ENCODE measurements at places on chromosomes 1 and 21.

DNA sequence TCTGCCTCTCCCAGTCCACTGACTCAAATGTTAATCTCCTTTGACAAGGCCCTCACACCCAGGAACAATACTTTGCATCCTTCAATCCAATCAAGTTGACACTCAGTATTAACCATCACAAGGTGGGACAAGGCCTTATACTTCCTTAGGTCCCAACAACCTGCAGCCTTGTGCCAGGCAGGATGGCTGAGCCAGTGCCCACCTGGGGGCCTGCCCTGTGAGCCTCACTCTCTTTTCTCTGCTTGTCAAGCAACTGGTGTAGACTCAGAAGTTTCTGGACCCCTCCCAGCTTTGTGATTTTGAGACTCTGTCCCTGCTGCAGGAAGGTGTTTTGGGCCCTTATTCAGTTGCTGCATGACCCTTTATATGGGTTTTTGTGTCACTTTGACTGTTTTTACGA is 310.0 kb upstream of the C1orf174 start:
- DNase-seq: no peak

DNA sequence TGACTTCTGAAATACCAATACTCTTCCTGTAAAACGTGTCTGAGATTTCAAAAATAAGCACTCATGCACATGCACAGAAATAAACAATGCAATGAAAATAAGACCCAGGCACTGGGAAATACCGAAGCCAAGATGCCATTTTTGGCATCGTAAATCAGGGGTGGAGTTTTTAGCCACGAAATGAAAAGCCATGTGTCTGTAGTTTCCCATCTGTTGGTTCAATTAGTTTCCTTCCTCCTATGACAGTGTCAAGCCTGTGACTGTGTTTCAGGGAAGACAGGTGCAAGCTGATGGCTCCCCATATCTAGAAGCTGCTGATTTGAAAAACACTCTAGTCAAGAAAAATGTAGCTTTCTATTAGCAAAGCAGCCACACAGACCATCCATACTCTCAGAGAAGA is 480.4 kb upstream of the CAMK1G start:
- no peak for DNase-seq

DNA sequence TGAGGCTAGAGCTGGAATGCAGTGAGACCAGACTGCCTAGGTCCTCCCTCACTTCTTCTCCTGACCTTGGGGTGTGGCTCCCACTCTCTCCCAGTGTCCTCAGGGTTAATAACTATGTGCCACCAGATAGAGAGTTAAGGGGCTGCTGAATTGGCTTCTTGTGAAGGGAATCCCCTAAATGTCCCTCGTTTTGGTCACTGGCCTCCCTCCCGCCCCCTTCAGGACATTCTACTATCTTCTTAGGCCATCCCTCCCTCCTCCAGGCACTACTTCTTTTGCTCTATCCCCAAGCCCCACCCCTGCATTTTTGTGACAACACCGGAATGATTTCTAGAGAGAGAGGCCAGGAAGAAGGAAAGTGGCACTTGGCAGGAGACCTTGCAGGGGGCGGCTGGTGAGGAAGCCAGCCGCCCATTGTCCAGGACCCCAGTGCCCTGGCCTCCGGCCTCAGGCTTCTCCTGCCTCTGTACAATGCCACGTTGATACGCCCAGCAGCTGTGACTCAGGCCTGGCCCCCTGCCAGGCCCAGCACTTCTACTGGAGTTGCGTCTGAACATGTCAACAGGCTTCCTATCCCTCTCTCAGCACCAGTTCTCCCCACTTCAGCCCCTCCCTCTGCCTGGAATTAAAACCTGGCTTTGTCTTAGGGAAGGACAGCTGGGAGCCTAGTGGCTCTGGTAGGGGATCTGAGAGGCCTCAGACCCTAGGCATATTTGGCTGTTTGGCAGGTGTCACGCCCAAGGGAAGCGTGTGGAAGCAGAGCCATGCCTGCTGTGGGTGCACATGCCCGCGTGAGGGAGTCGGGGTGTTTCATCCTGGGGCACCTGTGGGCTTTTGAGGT is 9.1 kb downstream of the LMNA start:
- DNase-seq: no peak

DNA sequence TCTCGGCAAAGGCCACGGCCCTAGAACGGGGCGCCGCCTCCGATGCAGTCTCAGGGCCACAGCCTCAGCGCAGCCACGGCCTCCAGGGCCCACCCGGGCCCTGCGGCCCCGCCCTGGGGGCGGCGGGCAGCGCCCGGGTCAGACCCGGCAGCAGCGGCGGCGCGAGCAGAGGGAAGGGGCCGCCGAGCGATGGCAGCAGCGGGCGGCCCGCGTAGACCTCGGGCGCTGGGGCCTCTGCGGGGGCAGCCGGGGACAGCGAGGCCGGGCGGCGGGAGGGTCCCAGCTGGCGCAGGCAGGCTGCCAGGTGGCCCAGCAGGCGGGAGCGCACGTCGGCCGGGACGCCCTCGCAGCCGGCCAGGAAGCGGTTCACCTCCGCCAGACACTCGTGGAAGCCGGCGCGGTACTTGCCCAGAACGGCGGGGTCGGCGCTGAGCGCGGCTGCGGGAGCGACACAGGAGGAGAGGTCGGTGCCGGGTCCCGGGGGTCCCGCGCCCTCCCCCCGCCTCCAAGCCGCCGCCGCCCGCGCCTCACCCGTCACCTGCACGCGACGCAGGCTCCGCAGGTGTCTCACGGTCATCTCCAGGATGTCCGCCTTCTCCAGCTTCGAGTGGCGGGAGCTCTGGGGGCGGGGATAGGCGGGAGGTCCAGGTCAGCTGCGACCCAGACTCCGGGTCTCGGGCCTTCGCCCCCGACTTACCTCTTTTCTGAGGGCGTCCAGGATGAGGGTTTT is 737 bp downstream of the HES4 start:
- DNase-seq: no peak

GRCh38 chr1:112956544-112957132 is 642 bp upstream of the SLC16A1 start:
- peak; percentile 18 for DNase-seq

DNA sequence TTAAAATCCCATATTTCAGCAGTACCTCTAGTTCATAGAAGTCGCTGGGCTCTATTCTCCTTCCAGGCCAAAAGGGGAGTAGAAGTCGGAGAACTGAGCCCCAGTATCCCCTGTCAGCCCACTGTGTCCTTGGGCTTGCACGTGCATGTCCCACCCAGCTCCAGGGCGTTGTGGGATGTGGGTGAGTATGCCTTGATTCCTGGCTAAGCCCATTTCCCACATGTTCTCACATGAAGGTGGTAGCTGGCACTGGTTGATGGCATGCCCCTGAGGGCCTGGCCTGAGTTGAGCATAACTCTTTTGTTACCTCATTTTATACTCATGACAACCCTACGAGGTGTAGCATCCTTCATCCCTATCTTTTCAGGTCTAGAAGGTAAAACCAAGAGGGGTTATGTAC is 8.0 kb downstream of the SLC6A17 start:
- DNase-seq: no peak

- no peak for DNase-seq
Observed at GRCh38 chr1:91835087-91835521, 50.8 kb downstream of the TGFBR3 start.

DNA sequence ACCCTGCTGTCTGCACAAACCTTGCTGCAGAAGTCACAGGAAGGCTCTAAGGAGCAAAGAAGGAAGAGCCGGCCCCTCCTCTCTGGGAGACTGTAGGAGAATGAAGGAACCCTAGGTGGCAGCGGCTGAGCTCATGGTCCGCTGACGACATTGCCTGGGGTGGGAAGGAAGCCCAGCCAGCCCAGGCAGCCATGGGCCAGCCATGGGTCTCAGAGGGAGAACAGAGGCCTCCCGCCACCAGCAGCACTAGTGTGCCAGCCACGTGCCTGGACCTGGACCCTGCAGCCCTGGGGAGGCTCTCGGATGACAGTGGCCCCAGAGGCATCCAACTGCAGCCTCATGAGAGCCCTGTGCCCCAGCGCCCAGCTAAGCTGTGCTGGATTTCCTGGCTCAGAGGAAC is 49.2 kb upstream of the POFUT2 start:
- no peak for DNase-seq

GRCh38 chr1:55877437-55878232 is 662.5 kb upstream of the USP24 start:
- no peak for DNase-seq

GRCh38 chr1:41768583-41768982 is 150.1 kb downstream of the HIVEP3 start:
- no peak for DNase-seq

DNA sequence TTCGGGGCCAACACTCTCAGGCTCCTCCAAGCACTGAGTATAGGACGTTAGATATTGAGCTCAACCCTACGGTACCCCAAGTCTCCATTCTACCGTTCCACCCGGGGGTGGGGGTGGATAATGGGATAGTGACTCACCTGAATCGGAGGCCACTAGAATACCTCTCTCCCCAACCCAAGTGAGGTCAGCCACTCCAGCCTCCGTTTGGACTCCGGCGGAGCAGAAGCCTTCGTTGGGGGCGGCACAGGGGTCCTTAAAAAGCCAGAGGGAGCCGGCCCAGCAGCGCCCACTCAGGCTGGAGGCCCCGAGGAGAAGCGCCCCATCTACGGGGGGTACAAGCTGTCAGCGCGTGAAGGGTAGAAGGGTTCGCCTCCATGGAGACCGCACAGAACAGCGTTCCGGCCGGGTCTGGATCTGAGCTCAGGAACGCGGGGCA is 556 bp downstream of the WDR77 start:
- no peak for DNase-seq

DNA sequence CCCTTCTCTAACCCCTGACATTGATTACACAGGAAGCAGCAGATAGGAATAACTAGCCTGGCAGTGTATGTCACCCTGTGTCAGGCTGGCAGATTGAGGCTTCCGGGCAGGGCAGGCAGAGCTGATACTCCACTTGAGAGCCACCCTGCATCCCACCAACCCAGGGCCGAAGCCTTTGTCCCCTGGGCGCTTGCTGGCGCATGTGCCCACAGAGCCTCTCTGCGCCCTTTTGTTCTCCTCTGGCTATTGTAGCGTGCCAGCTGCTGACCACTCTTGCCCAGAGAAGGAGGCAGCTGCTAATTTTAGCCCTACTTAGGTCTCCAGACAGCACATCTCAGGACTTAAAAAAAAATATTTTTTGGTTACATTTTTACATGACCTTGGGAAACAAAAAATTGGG is 304.9 kb downstream of the HHAT start:
- DNase-seq: no peak

DNA sequence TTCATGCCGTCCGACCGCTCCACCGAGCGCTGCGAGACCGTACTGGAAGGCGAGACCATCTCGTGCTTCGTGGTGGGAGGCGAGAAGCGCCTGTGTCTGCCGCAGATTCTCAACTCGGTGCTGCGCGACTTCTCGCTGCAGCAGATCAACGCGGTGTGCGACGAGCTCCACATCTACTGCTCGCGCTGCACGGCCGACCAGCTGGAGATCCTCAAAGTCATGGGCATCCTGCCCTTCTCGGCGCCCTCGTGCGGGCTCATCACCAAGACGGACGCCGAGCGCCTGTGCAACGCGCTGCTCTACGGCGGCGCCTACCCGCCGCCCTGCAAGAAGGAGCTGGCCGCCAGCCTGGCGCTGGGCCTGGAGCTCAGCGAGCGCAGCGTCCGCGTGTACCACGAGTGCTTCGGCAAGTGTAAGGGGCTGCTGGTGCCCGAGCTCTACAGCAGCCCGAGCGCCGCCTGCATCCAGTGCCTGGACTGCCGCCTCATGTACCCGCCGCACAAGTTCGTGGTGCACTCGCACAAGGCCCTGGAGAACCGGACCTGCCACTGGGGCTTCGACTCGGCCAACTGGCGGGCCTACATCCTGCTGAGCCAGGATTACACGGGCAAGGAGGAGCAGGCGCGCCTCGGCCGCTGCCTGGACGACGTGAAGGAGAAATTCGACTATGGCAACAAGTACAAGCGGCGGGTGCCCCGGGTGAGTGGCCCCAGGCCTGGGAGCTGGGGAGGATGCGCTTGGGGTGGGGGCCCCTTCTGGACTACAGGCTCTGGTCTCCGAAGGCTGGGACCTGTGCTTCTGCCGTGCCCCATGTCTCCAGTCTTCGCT is 1.1 kb downstream of the SKI start:
- no peak for DNase-seq

DNA sequence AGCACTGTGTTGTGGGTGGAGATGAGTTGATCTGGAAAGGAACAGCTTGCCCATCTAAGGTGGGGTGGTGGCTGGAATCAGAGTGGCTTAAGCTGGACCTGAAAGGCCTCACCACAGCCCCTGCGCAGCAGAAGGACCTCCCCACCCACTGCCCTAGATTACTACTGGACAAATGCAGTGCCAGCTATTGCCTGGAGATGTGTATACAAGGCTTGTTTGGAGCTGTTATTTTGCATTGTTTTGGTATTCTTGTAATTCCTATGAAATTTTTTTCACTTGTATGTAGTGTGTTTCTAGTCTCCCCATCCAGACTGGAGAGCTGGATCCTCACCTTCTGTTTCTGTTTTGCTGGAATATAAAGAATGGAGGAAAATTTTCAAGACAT is 1.3 kb upstream of the SLC30A1 start:
- no peak for DNase-seq

DNA sequence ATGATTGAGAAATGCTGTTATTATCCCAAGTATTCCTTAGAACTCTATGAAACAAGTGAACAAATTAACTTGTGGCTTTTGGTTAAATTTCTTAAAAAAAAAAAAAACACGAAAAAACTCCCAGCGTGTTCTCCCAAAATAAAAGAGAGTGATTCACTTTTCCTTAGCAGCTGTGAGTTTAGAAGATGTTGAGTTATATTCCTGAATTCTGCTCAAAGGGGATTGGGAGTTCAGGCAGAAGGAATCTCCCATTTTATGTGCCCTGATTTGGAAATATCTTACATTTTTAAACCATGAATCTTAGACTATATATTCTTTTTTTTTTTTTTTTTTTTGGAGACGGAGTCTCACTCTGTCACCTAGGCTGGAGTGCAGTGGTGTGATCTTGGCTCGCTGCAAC is 34.3 kb downstream of the SMG7 start:
- DNase-seq: no peak

DNA sequence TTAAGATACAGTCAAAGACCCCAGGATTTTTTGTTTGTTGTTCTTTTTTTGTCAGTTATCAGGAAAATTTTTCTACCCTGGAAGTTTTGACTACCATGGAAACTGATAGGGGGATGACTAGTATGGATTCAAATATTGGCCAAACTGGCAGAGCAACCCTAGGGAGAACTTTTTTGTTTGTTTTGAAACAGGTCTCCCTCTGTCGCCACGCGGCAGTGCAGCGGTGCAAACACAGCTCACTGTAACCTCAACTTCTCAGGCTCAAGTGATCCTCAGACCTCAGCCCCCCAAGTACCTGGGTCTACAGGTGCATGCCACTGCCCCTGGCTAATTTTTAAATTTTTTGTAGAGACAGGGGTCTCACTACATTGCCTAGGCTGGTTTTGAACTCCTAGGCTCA is 46.6 kb downstream of the TOR3A start:
- no peak for DNase-seq

- no peak for DNase-seq
Observed at GRCh38 chr1:46689897-46690296, 18.2 kb downstream of the TEX38 start.

DNA sequence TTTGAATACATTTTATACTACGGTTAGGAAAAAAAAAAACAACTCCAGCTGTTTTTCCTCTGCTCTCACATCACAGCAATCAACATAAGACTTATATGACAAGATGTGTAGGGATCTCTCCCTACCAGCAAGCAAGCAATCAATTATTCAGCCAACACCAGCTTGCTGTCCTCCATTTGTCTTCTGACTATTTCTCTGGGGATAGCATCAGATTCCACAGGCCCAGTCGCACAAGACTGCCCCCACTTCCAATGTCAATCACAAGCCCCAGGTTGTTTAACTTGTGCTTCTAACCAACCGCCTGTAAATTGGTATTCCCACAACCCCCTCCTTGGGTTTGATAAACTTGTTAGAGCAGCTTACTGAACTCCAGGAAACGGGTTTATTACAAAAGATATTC is 873.1 kb upstream of the TMPRSS15 start:
- DNase-seq: no peak

- DNase-seq: no peak
Observed at GRCh38 chr1:39900662-39901463, 854 bp downstream of the MYCL start.
